ENCODE measurements at places on chromosomes 3 and 15. TPM values are rescaled to one million over a fixed set of nuclear protein-coding genes. Genes with fewer than 3 reads are reported as not detected.

Gene CD86
- 2.9 TPM for total RNA-seq

Gene RAB6B
- 2.8 TPM for total RNA-seq

DNA sequence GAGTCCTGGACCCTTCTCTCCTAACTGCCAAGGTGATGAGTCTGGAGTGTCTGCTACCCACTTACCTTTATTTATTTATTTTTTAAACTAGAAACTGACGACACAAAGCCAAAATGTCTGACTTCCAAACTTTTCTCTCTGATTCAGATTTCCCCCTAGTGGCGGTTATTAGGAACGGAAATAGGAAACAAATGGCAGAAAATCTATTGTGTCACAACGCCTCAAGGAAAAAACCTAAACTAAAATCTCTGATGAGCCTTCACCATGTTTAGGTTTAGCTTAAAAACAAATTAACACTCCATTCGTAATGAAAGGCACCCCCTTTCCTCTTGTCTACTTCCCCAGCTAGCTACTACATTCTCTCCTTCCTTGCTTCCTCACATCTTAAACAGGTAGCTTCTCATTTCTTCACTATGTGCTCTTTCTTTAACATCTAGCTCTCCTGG lies 94.0 kb upstream of the MEX3B start:
- no peak for DNase-seq

DNA sequence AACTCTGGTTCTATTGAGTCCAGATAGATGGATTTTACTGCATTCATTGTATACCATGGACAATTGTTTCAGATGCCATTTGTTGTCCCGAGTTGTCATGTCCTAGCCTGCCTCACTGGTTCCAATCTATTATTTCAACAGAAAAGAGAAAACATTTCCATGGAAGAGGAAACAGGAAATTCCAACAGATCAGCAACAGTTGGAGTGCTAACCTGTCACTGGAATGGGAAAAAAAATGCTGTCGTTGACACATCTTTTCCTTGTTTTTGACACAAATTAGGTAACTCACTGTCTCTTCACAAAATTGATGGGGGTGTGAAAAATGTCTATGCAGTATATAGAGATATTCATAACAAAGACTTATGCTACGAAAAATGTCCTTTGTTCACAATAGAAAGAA lies 432.0 kb upstream of the TBL1XR1 start:
- no peak for DNase-seq

Gene NR1I2
- total RNA-seq = 3.2 TPM
